LNCaP clone FGC (cell line): ENCODE measurements at places on chromosomes 7 and 10.

DNA sequence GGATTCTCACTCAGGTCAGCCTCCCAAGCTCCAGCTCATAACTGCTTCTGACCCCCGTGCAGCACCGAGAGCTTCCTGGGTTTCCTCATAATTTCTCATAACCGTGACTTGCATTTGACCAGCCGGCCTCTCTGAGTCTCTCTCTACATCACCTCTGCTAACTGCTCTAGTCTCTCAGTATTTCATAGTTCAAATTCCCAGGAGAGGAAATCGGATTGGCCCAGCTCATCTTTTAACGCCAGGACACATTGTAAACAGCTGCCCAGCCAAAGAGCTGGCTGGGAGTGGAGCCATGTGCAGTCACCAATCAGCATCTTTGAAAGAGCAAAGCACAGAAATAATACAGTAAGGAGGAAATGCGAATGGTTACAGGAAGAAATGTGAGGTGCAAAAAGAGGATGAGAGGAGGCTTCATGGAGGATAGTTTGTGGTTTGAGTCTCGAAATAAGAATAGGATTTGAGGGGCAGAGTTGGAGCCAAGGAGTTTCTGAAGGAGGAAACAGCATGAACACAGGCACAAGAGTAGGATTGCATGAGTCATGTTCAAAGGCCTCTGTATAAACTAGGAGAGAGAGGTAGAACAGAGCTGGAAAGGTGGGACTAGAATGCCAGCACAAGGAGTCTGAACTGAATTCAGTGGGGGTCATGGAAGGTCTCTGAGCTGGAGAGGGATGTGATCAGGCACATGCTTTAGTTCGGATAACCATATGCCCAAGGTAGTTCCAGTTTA is 15.2 kb upstream of the LBX1 start:
- no peak for DNase-seq

- no peak for DNase-seq
Observed at GRCh38 chr10:113528876-113529275, 24.0 kb upstream of the HABP2 start.

DNA sequence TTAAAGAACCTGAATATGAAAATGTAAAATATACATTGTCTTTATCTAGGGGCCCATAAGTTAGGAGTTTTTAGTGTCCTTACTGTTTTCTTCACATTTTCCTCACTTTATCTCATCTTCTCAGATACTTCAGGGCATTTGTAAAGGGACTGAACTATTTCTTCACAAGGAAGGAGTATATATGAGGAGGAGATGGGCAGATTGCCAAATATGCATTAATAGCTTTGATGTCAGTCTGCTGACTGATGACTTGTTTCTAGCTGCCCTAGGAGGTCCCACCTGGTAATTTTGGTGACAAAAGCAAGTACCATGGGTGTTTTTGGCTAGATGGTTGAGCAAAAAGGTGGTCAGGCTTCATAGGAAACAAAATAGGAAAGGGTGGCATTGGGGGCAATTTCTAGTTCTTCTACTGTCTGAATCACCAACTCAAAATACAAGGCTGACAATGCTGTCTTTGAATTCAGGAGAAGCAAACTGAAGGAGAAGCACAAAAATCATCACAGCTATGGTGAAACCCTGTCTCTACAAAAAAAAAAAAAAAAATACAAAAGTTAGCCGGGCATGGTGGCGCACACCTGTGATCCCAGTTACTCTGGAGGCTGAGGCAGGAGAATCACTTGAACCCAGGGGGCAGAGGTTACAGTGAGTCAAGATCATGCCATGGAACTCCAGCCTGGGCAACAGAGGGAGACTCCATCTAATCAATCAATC is 10.4 kb upstream of the STRIP2 start:
- peak; percentile 72 for DNase-seq

GRCh38 chr10:16779384-16779915 is 37.8 kb downstream of the RSU1 start:
- DNase-seq = no peak

GRCh38 chr7:45196374-45196773 is 38.8 kb downstream of the RAMP3 start:
- no peak for DNase-seq

GRCh38 chr7:46811529-46811928 is 770.4 kb downstream of the TNS3 start:
- DNase-seq = no peak

DNA sequence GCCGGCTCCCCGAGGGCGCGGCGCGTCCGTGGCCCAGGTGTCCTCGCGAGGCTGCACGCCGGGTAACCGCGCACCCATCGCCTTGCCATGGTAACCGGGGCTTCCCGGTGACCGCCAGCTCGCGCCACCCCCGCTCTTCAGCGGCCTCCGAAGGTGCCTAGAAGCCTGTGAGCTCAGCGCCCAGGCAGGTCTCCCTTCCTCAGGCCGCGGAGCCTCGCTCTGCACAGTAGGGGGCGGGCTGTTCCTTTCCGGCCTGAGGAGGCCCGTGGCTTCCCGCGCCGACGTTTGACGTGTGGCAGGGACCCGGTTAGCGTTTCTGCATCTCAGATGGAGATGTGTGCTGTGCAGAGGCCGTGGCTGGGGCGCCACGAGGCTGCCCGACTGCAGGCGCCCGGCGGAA is 117.1 kb downstream of the DYNC2I1 start:
- peak; percentile 34 for DNase-seq

DNA sequence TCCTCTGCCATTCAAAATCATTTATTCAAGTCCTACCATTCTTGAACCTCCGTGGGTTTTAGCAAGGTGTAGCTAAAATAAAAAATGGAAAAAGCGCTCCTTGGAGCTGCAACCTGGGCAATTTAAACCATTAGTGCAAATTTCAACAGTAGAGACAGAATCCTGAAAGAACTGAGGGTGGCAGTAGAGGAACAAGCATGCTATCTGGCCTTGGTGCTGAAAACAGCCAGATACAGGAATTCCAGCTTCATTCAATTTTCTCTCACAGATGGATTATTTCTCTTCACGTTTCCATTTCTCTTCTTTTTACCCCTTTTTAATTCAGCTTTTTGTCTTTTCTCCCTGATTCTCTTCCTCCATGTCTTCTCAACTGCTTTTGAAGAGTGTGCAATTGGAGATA is 77.7 kb downstream of the OTUD1 start:
- DNase-seq = no peak
